Peyer's patch (tissue), 4 donors: ENCODE measurements at places on chromosomes 7 and 10.

GRCh38 chr7:35389636-35390035 is 135.7 kb upstream of the TBX20 start:
- H3K36me3 ChIP-seq: no peaks in the 10 kb centered on the region
- H3K27me3 ChIP-seq: no peaks in the 10 kb centered on the region
- H3K27ac ChIP-seq: no peak overlapping the region
- no peak overlapping the region for H3K4me3 ChIP-seq
- no peak for DNase-seq

GRCh38 chr7:28698840-28699239 is 259.3 kb downstream of the TRIL start:
- H3K4me3 ChIP-seq: no peak overlapping the region
- no peaks in the 10 kb centered on the region for H3K4me1 ChIP-seq

DNA sequence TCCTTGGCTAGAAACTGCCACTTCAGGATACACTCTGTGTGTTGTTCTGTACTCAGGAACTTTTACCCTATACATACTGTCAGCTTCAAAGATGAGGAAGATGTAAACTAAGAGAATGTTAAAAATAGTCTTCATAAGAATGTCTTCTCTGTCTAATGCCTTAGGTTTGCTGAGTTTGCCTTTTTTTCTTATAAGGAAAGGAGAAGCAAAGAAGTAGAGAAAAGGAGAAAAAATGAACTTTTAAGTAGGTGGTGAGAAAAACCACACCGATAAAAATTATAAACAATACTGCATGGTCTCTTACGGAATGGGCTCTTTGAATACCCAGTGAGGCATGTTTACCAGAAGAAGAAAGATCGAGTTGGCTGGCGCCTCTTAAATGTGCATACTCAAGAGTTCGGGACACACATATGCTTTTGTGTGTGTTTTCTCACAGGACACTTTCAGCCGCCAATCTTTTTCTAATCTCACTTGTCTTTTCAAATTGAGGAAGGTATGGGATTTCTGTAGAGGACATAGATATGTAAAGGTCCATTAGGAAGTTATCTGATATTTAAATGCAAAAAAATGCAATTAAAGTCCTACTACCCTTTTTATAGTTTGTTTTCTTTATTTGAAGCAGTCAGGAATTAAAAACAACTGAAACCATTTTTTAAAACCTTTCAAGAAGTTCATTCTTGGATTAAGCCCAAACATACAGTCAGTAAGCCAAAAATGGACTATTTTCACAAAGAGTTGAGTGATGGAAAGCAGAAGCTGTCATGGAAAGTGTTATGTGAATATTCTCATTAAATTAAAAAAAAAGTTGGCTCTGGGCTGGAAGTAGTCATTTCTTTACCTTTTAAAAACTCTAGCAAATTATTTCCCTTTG is 100.6 kb upstream of the MDFIC start:
- no peak overlapping the region for H3K27ac ChIP-seq
- no peak for DNase-seq
- H3K27me3 ChIP-seq: no peaks in the 10 kb centered on the region
- no peaks in the 10 kb centered on the region for H3K4me1 ChIP-seq
- no peaks in the 10 kb centered on the region for H3K36me3 ChIP-seq

DNA sequence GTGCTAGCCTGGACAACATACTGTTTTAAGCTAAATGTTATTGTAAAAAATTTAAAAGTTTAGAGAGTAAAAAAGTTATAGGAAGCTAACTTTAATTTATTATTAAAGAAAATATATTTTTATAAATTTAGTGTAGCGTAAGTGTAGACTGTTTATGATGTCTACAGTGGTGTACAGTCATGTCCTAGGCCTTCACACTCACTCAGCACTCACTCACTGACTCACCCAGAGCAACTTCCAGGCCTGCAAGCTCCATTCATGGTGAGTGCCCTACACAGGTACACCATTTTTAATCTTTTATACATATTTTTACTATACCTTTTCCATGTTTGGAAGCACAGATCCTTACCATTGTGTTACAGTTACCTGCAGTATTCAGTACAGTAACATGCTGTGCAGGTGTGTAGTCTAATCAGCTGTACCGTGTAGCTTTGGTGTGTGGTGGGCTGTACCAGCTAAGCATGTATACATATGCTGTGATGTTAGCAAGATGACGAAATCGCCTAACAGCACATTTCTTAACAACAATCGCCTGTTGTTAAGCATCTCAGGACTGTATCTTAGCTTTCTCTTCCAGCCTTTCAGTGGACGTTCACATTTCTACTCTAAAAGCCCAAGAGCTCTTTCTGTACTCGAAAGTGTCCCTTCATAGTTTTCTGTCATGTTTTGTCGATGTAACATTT is 12.5 kb downstream of the RNF32 start:
- no peaks in the 10 kb centered on the region for H3K4me1 ChIP-seq
- no peak for DNase-seq
- no peak overlapping the region for H3K27ac ChIP-seq
- H3K27me3 ChIP-seq: no peaks in the 10 kb centered on the region
- no peak overlapping the region for H3K4me3 ChIP-seq

DNA sequence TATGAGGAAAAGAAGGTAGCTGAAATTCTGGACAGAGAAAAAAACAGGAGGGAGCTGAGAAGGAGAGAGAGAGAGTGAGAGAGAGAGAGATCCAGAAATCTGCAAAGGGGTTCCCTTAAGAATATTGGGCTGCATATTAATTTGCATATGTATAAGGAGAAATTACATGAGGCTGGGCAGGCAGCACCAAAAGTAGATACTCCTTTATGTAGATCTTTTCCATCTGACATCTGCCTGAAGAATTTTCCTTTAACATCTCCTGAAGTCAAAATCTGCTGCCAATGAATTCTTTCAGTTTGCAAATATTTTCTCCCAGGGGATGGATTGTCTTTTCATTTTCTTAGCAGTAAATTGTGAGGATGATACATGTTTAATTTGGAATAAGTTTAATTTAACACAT is 1365.3 kb downstream of the GATA3 start:
- no peak overlapping the region for H3K4me3 ChIP-seq
- H3K36me3 ChIP-seq: no peaks in the 10 kb centered on the region
- H3K27ac ChIP-seq: no peak overlapping the region
- no peaks in the 10 kb centered on the region for H3K4me1 ChIP-seq
- no peak for DNase-seq

DNA sequence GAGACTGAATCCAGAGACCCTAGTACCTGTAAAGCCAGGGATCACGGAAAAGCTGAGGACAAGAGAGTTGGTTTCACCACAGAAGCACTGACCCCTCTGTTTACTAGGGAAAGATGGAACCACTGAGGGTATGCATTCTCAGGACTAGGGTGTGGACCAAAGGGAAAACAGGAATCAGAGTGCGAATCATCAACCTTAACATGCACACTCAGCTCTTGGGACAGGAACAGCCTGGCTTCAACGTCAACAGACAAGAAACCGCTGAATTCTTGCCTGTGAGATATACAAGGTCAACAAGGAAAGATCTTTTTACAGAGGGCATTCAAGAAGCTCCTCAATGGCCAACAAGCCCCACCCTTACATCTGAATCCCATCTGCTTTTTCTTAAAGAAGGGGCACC is 14.9 kb downstream of the TNRC18 start:
- H3K27me3 ChIP-seq: no peaks in the 10 kb centered on the region
- no peak overlapping the region for H3K27ac ChIP-seq
- DNase-seq: no peak
- no peak overlapping the region for H3K4me3 ChIP-seq

DNA sequence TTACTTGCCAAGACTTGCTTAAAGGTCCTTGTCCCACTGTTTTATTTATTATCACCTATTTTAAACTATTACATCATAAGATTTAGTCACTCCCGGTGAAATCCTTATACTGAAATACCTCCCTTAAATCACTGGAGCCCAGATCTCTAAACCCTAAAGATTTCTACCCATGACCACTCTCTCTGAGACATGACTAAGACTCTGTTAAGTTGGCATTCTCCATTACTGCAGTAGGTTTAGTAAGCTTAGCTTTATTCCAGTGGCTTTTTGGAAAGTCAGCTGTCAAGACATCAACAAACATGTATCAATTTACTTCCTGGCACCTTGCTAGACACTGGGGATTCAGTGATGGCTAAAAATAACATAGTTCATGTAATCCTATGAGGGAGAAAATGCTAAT is 874.2 kb downstream of the KCNMA1 start:
- H3K4me3 ChIP-seq: no peak overlapping the region
- no peaks in the 10 kb centered on the region for H3K27me3 ChIP-seq
- H3K4me1 ChIP-seq: no peaks in the 10 kb centered on the region
- no peaks in the 10 kb centered on the region for H3K36me3 ChIP-seq

DNA sequence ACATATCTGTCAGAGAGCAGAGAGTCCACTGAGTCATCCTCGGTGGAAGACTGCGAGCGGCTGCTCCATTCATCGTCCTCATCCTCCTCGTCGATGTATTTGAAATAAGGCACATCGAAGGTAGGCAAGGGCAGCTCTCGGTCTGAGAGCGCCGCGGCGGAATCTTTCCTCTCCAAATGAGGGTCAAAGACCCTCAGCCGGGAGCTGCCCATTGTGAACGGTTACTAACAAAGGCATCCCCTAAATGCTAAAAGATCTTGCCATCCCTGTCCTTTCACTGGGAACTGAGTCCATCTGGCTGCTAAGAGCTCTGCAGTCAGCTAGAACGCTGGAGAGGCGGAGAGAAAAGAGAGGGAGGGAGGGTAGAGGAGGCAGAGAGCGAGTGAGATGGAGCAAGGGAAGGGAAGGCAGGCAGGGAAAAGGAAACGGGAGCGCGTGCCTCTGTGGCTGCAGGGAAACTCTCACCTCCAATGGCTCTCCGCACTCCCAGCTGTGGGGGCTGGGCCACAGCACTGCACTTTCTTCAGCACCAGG is 163.4 kb downstream of the RAPGEF5 start:
- H3K4me3 ChIP-seq: no peak overlapping the region
- H3K4me1 ChIP-seq: no peaks in the 10 kb centered on the region
- H3K27me3 ChIP-seq: no peaks in the 10 kb centered on the region
- DNase-seq: no peak

DNA sequence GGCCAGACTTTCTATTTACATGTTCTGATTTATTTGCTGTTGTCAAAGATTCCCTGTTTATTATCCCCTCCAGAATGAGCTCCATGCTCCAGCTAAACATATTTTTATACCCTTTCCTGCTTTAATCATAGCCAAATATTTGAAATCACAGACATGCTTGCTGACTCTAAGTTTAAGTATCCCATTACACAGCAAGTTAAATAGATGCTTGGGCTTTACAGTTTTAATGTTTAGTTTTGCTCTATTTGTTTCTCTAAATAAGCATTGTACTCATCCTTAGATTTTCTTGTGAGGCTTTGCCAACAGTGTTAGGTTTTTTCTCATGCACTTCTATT is 196.8 kb downstream of the TAX1BP1 start:
- no peak for DNase-seq
- no peaks in the 10 kb centered on the region for H3K36me3 ChIP-seq
- H3K4me1 ChIP-seq: peaks cover 5% of the 10 kb centered on the region
- H3K27me3 ChIP-seq: no peaks in the 10 kb centered on the region
- no peak overlapping the region for H3K27ac ChIP-seq

- H3K4me1 ChIP-seq: no peaks in the 10 kb centered on the region
- H3K27ac ChIP-seq: no peak overlapping the region
- DNase-seq: no peak
- no peak overlapping the region for H3K4me3 ChIP-seq
Measured at GRCh38 chr10:133405272-133405671, 11.3 kb downstream of the MTG1 start.

DNA sequence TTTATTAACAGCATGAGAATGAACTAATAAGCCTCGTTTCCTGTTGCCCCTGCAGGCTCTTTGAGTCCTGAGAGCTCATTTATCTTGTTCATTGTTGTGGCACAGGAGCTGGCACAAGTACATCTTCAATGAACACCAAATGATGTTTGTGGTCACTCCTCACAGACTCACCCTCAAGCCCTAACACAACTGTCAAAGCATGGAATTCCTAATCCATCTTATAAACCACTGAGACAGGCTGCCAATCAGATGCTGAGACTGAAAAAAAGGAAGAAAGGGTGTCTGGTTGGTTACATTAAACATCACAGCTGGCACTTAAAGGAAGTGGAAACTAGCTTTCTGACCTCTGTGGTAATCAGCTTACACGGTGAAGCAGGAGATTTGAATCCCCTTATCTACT is 7.7 kb upstream of the CCDC172 start:
- DNase-seq: no peak
- H3K27me3 ChIP-seq: no peaks in the 10 kb centered on the region
- no peaks in the 10 kb centered on the region for H3K36me3 ChIP-seq
- H3K4me3 ChIP-seq: no peak overlapping the region
- no peaks in the 10 kb centered on the region for H3K4me1 ChIP-seq

DNA sequence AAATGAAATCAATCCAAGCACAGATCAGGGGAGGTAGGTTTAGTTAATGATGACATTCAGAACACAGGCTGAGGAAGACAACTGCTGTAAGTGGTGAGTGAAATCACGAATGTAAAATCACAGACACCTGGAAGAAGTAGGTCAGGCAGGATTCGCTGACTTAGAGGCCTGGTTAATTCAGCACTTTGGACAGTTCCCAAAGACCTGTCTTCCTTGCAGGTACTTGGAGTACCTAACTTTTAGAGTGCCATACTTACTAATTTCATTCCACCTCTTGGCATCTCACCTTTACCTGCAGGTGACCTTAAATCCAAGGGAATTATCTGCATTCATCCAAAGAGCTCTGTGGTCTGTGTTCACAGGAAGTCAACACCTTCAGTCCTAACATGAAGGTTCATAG is 822.3 kb downstream of the PHTF2 start:
- no peak for DNase-seq
- H3K4me1 ChIP-seq: no peaks in the 10 kb centered on the region
- H3K36me3 ChIP-seq: no peaks in the 10 kb centered on the region
- no peak overlapping the region for H3K4me3 ChIP-seq
- no peak overlapping the region for H3K27ac ChIP-seq
- H3K27me3 ChIP-seq: no peaks in the 10 kb centered on the region

DNA sequence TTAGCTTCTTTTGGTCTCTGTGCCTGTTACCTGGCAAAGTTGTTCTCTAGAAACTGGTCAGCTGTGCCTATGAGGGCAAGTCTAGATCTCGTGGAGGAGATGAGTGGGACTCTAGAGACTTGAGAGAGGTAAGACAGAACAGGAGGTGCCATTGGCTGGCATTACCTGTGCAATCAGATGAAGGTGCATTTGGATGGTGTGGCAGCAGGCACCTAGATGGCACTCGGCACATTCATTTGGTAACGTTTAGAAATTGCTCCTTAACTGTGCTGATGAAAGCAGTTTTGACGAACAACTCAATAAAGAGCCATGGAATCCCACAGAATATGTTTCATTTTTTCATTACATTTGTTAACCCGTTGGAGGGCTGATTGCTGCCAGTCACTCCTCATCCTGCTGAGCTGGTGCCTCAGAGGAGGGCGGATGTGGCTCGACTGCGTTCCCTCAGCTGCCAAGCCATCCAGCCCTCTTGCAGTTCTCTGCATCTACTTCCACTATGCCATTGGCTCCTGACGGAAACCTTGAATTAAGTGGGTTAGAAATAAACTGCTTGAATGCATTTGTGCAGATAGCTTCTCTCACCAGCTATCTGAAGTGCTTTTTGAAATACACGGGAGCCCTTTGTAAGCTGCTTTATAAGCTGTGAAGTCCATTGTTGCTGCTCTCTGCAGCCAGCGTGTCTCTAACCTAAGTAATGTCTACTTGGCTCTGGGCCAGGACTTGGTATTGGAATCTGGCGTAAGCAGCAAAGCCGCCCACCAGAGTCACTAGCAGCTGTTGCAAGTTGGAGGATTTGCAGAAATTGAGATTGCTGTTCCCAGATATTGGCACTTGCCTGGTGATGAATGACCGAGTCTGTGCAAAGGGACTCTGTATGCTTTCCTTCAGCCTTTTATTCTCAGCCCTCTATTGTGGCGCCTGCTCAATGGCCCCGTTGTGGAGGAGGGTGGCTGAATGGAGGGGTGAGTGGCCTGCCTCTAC is 87.4 kb downstream of the LRRC4 start:
- no peaks in the 10 kb centered on the region for H3K36me3 ChIP-seq
- H3K27ac ChIP-seq: no peak overlapping the region
- H3K27me3 ChIP-seq: no peaks in the 10 kb centered on the region
- no peaks in the 10 kb centered on the region for H3K4me1 ChIP-seq
- DNase-seq: no peak
- no peak overlapping the region for H3K4me3 ChIP-seq
